ENCODE measurements at places on chromosomes 12 and 14.
A peak's percentile ranks its signal among the peaks of the same experiment; 100 is the strongest.

DNA sequence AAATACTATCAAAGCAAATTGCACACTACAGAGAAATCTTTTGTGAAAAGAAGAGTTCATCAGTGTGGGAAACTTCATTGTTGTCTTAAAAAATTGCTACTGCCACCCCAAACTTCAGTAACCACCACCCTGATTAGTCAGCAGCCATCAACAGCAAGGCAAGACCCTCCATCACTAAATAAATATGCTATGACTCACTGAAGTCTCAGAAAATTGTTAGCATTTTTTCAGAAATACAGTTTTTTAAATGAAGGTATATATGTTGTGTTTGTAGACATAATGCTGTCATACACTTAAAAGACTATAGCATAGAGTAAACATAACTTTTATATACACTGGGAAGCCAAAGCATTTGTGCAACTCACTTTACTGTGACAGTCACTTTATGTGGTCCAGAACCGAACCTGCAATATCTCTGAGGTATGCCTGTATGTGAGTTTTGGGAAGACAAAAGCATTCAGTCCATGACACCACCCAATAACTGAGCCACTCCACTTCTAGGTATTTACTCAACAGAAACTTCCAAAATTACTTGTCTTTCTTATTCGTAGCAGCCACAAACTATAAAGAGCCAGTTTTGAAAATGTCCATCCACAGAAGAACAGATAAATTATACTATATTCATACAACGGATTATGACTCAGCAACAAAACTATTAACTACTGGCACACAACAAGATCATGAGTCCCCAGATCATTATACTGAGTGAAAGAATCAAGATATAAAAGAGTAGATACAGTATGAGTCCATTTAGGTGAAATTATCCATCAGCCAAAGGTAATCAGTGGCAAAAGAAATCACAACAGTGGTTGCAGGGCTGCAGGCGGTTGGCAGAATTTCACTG lies 649.6 kb downstream of the BCL11B start:
- no peak for DNase-seq

GRCh38 chr14:101113108-101113612 lies 209.6 kb upstream of the RTL1 start:
- DNase-seq: no peak

DNA sequence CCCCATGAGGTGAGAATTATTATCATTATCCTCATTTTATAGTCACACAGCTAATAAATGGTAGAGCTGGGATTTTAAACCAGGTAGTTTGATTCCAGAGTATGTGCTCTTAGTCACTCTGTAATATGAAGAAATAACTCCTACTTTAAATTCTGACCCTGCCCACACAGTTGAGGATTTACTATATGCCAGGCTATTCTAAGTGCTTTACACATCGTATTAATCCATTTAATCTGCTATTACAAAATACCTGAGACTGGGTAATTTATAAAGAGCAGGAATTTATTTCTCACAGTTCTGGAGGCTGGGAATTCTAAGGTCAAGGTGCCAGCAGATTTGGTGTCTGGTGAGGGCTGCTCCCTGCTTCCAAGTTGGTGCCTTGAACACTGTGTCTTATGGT lies 19.6 kb upstream of the WIF1 start:
- DNase-seq: no peak

GRCh38 chr14:52998376-52999015 lies 47.6 kb upstream of the FERMT2 start:
- no peak for DNase-seq

DNA sequence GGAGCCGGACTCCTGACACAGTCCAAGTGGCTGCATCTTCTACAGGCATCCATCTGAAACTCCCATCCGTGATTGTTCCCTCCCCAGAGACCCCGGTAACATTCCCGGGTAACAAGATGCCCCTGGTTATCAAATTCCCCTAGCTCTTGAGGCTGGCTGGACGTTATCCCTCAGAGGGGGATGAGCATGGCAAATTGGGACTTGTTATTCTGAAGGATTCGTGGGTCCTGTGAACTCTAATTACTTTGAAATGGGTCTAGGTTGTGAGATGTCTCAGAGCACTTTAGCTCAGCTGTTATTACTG lies 642 bp upstream of the PAN2 start:
- DNase-seq: no peak

- DNase-seq: no peak
Observed at GRCh38 chr14:76677534-76678145, 83.6 kb upstream of the VASH1 start.

GRCh38 chr12:64103825-64104740 lies 118.0 kb downstream of the KICS2 start:
- DNase-seq: no peak

- DNase-seq: no peak
Observed at GRCh38 chr14:59297071-59297776, 108.8 kb downstream of the DAAM1 start.

- DNase-seq: no peak
Observed at GRCh38 chr12:122235741-122236140, 9.9 kb upstream of the DIABLO start.

DNA sequence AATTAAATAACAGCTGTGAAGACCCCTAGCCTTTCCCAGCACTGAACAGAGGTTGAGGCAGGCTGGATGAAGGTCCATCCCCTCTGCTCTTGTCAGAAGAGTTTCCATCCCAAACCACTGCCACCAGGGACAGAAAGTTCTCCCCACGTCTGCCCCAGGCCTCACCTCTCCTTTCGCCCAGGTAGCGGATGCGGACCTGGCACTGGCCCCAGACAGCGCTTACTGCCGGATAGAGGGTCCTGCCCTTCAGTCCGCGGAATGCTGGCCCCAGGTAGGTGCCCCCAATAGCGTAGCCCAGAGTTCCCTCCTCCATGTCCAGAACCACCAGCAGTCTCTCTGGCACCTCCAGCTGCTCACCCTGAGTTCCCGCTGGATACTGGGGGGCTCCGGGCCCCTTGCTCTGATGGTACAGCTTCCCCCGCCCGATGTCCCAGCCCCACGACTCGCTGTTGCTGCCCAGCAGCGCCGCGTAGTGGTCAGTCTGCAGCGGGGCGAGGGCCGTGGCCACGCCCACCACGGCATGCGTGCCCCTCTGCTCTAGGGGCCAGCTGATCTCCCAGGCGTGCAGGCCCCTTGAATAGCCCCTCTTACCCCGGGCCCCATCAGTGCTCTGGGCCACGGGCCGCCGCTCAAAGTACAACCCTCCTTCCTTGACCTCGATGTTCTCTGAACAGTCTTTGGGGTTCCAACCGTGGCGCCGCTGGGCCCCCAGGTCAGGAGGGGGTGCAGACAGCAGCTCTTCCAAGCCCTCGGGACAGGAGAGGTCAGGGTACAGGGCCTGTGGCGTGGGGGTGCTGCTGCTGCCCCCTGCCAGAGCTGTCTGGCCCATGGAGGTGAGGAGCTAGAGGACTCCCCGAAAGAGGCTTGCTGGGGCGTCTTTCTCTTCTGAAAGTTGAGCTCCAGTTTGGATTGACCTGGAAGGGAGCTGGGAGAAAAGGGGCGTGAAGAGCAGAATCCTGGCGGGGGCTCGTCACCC lies 742 bp downstream of the SPSB2 start:
- peak; percentile 89 for DNase-seq

DNA sequence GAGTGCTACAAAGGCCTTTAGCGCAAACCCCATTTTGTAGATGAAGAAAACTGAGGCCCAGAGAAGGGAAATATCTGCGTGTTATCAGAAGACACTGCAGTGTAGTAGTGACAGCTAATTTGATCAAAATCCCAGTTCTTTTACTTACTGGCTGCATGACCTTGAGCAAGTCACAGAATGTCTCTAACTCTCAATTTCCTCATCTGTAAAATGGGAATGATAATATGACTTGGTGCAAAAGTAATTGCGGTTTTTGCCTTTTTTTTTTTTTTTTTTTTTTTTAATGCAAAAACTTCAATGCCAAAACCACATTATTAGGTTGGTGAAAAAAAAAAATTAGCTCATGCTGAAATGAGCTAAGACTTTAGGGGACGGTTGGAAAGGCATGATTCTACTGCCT lies 69.7 kb downstream of the C12orf75 start:
- DNase-seq: no peak

DNA sequence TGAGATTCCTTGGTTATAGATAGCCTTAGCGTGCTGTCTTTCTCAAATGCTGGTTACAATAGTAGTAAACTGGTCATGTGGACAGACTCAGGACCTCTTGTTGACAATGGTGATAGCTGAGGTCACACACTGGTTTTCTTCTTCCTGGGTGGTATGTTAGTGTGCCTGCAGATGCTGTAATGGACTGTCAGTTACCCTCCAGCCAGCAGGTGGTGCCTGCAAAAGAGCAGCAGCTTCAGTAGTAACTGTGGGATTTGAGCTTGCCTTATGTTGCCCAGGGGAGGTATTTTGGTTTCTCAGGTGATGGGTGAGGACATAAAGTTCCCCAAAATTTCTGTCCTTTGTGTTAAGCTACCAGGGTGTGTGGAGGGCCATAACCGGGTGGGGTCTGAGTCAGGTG lies 33.7 kb upstream of the SCAF11 start:
- DNase-seq: no peak

GRCh38 chr14:104442631-104443390 lies 136.8 kb upstream of the C14orf180 start:
- no peak for DNase-seq

- DNase-seq: no peak
Observed at GRCh38 chr12:120007272-120007671, 18.2 kb downstream of the BICDL1 start.

DNA sequence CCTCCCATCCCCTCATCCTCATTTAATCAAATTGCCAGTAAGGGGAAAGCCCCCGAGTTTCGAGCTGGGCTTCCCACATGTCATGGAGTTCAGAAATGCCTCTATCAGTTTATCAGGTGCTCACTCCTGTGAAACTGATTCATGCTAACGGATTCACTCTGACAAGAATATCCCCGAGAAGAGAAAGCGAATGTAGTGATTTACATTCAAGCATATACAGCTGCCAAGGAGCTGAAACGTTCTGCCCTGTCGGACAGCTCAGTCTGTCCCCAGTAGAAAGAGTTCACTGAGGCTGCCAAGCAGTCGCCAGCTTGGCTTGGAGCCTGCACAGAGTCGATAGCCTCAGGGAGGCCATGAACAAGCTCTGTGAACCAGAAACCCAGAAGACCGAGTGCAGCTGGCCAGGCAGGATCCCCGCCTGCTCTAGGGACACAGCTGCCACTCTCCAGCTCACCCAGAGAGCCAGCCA lies 88.4 kb downstream of the TMCC3 start:
- peak; percentile 23 for DNase-seq

DNA sequence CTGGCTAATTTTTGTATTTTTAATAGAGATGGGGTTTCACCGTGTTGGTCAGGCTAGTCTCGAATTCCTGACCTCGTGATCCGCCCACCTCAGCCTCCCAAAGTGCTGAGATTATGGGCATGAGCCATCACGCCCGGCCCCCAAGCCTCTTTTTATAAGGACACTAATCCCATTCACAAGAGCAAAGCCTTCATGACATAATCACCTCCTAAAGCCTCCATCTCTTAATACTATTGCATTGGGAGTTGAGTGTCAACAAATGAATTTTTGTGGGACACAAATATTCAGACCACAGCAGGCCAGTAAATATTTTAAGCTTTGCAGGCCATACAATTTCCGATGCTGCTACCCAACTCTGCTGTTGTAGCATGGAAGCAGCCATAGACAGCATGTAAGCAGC lies 10.9 kb downstream of the RNF212B start:
- DNase-seq: no peak

- DNase-seq: no peak
Observed at GRCh38 chr12:70070494-70071007, 172.7 kb upstream of the CNOT2 start.

GRCh38 chr14:56273155-56273554 lies 154.9 kb downstream of the PELI2 start:
- DNase-seq: no peak

DNA sequence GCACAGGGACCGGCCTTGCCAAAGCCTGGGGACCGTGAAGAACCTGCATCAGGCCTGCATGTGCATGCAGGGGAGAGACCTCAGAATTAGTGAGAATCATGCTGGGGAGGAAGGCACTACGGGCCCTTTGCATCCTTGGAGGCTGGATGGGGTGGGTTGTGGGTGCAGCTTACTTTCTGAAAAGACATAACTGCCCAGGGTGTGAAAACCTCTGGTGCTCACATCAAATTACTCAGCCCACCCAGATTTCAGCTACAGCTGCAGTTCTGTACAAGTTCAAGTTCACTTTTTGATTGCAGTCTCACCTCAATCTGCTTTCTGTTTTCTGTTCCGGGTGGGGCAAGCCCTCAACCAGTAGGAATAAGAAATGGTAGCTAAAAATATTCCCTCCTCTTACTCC lies 130.6 kb downstream of the SLC15A4 start:
- no peak for DNase-seq

GRCh38 chr12:124655698-124656516 lies 88.5 kb upstream of the NCOR2 start:
- DNase-seq: peak; percentile 68

- DNase-seq: peak; percentile 95
Observed at GRCh38 chr14:20682435-20683124, 1.8 kb upstream of the RNASE4 start.

DNA sequence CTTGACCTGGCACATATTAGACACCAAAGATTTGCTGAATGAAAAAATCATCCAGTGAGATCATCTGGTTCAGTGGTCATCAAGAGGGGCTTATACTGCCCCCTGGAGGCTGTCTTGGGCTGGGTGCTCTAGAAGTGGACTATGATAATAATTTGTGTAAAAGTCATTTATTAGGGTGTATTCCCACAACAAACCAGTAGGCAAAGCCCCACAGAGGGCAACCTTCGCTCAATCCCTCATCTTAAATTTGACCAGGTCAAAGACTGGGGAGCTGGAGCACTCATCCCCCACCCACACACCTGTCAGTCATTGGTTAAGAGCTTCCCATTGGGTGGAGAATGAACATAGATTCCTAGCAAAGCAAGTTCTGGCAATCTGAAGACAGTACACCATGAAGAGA lies 20.0 kb upstream of the FICD start:
- no peak for DNase-seq

DNA sequence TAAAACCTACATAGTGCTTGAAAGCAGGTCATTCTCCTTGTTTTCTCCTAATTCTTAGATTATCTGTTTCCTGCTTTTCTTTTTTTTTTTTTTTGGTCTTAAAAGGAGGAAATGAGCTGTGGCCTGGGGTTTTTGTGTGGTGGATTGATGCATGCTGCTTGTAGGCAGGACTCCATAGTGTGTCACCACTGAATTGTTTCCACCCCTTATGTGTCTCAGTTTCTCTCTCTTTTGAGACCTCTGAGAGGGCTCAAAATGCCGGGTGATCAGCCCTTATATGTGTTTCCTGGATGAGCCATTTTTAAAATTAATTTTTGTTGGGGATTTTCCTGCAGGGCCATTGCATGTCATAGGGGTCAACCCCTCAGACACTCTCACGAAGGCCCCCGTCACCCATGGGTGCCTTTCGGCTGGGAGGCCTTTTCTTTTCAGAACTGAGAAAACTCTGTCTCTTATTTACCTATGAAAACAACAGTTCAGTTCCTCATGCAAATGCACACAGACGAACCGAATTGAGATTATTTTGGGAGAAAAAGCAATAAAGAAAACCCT lies 32.0 kb upstream of the LRRK2 start:
- DNase-seq: no peak

GRCh38 chr14:70827752-70828151 lies 18.4 kb upstream of the MAP3K9 start:
- DNase-seq: no peak

Measured in cerebellum (tissue), 4 donors.